Activated CD4-positive, alpha-beta T cell treated with anti-CD3 and anti-CD28 coated beads, Interleukin-2, amount 50 U/mL, for 1 hour (primary cell): ENCODE measurements at places on chromosomes 13 and 19.
A peak's percentile ranks its signal among the peaks of the same experiment; 100 is the strongest.

DNA sequence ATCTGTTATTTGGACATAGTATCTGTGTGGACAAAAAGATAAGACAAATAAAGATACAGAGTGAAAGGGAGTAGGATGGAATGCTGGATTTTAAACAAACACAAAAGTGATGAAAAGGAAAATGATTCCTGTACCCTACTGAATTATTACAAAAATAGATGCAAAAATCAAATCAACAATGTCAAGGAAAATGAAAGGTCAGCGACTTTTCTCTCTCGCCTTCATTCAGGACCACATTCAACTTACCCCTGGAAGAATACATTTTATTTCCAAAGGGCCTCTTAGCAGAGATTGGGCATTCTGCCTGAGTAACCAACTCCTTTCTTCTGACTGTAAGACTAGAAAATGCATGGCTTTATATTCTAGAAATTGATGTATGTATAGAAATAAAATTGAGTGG, 28.8 kb upstream of the FAM124A start:
- DNase-seq: no peak

GRCh38 chr19:46014941-46015686, 7.7 kb downstream of the PGLYRP1 start:
- DNase-seq: peak; percentile 70

DNA sequence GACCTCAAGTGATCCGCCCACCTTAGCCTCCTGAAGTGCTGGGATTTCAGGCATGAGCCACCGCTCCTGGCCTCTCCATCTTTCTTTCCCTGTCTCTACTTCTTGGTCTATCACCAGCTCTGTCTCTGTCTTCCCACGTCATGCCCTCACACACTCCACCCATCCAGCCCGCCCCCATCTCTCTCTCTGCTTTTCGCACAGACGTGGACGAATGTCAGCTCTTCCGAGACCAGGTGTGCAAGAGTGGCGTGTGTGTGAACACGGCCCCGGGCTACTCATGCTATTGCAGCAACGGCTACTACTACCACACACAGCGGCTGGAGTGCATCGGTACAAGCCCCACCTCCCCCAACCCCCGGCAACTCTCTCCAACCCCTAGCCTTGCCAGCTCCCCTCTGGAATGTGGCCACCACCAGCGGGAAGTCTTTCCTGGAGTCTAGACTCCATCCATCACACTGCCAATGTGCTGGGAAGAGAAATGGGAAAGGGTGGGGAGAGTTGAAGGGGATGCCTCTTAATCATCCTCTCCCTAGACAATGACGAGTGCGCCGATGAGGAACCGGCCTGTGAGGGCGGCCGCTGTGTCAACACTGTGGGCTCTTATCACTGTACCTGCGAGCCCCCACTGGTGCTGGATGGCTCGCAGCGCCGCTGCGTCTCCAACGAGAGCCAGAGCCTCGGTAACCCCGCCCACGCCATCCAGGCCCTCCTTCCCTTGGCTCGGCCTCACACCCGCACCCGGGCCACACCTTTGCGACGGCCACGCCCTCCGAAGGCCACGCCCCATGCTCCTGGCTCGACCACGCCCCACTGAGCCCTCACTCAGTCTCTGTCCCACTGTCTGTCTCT, 22.5 kb downstream of the LTBP4 start:
- DNase-seq: no peak

- DNase-seq: no peak
Measured at GRCh38 chr13:110913322-110914080, 1.4 kb downstream of the ANKRD10 start.

DNA sequence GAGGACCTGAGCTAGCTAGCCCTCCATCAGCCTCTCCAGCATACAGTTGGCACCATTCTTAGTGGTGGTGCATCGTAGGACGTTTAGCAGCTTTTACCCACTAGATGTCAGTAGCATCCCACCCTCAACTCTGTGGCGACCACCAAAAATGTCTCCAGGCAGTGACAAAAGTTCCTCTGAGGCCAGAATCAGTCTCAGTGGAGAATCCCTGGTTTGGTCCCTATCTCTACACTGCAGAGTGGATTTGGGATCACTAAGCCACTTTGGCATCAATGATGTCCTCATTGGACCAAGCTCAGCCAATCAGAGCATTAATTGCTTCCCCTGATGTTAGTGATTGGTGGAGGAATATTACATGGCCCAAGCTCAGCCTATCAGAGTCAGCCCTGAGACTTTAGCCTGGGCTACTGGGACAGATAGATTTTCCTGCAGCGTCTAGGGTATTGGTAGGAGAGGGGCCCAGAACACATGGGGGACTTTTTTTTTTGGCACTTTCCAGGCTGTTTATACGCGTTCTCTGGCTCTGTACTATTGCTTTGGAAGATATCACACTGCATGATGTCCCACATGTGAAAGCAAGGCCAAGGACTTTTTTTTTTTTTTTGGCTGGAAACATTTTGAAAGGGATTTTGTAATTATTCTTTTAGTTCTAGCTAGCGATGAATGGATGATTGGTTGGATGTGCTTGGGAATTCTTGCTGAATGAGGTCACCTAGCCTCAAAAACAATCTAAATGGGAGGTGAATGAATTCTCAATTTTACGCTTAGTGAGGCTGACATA, 7.0 kb downstream of the TMEM221 start:
- no peak for DNase-seq

- DNase-seq: no peak
Measured at GRCh38 chr13:108795841-108796240, 166.4 kb downstream of the MYO16 start.

- no peak for DNase-seq
Measured at GRCh38 chr19:5078182-5078581, 109.3 kb downstream of the KDM4B start.

GRCh38 chr19:14473978-14474578, 1.1 kb downstream of the PTGER1 start:
- DNase-seq: no peak

DNA sequence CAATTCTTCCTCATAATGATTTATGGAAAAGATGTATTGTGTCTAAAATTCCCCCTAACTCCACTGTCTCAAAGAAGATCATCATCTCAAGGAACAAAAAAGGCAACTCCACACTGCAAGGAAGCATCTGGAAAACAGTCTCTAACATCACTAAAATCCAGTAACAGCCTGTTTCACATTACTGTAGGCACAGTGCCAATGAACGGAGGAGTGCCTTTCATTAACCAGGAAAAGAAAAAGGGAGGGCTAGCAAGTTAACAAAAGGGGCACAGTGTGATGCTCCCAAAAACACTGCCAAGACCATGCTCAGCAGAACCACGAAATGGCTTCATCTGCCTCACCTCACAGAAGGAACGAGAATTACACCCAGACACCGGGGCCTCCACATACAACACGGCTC, 8.5 kb downstream of the TMTC4 start:
- no peak for DNase-seq

DNA sequence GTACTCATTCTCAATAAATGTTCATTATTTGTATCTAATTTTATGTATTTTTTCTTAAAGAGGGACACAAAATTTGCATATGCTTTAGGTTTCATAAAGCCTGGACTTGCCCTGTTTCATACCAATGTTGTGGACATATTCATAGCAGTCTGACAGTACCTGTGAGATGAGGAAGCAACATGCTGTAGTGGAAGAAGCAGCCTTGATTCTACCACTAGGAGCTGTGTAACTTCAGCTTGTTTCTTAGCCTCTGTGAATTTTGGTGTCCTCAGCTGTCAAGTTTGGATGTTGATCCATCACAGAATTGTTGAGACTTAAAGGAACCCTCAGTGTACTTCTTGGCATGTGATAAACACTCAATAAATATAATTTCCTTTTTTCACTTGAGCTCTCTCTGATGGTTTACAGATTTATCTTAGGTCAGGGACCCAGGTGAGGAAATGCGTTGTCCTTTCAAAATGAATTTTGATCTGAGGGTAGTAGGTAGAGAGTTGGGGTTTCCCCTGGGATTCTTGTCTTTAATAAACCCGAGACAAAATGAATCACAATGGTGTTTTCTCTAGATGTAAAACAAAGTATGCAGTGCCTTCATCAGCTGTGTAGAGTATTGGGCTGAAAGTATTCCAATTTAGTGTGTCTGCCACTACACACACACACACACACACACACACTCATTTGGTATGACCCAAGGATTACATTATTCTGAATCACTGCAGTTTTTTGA, 152.1 kb downstream of the KCNRG start:
- DNase-seq: no peak

- no peak for DNase-seq
Measured at GRCh38 chr13:59319276-59319675, 844.5 kb downstream of the DIAPH3 start.

GRCh38 chr19:2242092-2242537, 5.5 kb downstream of the SF3A2 start:
- DNase-seq: no peak

DNA sequence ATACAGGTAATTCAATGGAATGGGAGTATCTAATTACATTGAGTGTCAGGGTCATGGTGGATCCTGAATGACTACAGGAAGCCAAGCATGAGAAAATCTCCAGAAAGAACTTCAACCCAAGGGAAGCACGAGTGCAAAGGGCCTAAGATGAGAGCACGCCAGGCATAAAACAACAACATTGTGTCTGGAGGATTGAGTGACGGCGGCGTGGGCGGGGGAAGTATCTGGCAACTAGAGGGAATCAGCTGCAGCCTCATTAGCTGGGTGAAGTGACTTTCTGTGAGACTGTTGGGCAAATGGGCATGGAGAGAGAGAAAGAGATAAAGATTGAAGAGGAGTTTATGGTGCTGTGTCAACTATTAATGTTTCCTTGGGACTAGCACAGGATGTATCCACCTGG, 194.3 kb downstream of the GPC6 start:
- no peak for DNase-seq

GRCh38 chr13:110024645-110024980, 238.2 kb upstream of the IRS2 start:
- DNase-seq: no peak

GRCh38 chr19:920051-920864, 3.1 kb downstream of the KISS1R start:
- peak; percentile 75 for DNase-seq

GRCh38 chr19:410243-410781, 1.4 kb upstream of the C2CD4C start:
- no peak for DNase-seq

GRCh38 chr13:45206340-45206739, 5.5 kb upstream of the KCTD4 start:
- DNase-seq: no peak

- DNase-seq: no peak
Measured at GRCh38 chr19:50667759-50668231, 18.6 kb downstream of the C19orf81 start.

DNA sequence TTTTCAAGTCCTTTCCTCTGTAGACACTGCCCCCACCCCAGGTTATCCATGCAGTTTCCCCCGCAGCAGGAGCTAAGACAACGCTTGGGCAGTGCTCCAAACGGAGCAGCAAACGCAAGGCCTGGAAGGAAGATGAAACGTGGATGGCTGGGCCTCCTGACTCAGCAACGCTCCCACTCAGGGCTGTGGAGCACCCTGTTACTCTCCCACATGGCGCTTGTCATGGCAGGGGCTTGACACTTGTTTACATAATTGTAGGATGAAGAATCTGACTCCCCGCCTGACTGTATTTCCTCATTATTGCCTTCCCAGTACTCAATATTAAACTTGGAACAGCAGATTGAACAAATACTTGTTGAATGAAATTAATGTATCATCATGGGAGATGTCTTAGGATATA, 799 bp upstream of the C1QTNF9B start:
- no peak for DNase-seq

GRCh38 chr19:6483235-6483634, 1.6 kb upstream of the DENND1C start:
- no peak for DNase-seq

DNA sequence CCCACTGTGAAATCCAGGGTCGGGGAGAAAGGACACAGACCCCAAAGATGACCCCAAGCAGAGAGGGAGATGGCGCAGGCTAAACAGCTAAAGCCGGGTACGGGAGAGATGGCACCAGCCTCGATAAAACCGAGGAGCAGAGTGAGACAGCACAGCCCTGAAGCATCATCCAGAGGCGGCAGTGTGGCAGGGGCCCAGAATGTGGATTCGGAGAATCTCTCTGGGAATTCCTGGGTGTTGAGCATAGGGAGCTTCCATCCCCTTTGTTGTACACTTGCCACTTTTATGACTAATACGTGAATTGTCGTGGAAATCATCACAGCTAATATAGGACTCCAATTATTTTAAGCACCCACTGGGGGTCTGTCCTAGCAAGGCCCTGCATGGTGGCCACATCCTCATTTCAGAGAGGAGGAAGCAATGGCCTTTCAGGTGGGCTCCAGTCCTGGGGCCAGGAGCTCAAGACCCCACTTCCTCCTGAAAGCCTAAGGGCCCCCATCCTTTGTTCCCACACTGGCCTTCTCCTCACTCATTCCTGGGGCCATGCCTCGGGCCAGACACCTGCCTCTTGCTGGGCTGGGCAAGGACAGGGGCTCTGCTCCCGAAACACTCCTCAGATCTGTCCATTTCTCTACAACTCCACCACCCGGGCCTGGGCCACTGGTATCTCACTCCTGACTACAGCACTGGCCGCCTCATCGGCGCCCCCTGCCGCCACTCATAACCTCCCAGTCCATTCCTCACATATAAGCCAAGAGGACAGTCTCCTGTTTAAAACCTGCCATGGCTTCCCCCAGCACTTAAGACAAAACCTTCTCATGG, 29.3 kb upstream of the ATP1A3 start:
- peak; percentile 5 for DNase-seq

- no peak for DNase-seq
Measured at GRCh38 chr19:17322854-17323253, 11.8 kb downstream of the ANO8 start.

- no peak for DNase-seq
Measured at GRCh38 chr13:87426742-87427141, 244.4 kb upstream of the SLITRK5 start.

- DNase-seq: no peak
Measured at GRCh38 chr13:89214185-89214584, 1543.0 kb downstream of the SLITRK5 start.

DNA sequence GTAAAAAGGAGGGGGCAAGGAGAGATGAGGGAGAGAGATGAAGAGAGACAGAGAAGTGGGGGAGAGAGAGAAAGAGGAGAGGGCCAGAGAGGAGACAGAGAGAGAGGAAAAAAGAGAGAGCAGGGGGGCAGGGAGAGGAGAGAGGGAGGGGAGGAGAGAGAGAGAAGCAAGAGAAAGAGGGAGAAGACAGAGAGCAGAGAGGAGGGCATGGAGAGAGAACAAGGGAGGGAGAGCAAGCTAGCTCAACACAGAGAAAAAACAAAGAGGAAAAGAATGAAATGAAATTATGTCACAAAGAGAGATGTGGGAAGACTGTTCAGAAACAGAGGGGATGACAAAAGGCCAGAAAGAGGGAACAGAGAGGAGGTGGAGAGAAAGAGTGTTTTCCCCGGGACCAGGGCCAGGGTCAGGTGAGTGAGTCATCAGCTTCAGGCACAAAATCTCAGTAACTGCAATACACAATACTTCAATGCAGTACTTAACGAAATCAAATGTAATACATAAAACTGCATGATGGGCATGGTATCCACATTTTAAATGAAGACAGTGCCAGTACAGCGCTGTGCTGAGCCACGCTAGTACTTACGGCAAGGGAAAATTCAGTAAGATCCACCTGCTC, 4.8 kb downstream of the KLK7 start:
- DNase-seq: no peak

DNA sequence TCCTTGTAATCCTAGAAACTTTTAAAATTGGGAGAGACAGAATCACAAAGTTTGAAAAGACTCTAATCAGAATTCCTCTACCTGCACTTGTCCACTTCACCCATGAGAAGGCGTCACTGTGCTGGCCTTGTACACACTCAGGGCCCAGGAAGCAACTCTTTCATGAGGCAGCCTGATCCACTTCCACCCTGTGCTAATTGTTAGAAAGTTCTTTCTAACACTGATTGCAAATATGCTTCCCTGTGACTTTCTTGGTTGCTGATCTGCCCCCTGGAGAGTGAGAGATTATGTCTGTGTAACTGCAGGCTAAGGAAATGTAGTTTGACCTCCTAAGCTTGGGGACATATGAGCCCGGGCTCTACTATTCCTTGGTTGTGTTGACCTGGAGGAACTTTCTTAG, 494.6 kb downstream of the MYO16 start:
- DNase-seq: no peak
